Stimulated activated CD8-positive, alpha-beta memory T cell treated with anti-CD3 and anti-CD28 coated beads, Interleukin-4, amount 100 ng/mL, for 1 hour (primary cell): ENCODE measurements at places on chromosomes 16 and 17.

GRCh38 chr17:77210331-77210730 lies 69.6 kb downstream of the SEC14L1 start:
- DNase-seq: no peak

GRCh38 chr17:12313786-12314185 lies 293.1 kb downstream of the MAP2K4 start:
- DNase-seq: no peak

- DNase-seq: no peak
Measured at GRCh38 chr16:11047057-11047456, 102.7 kb downstream of the CLEC16A start.

DNA sequence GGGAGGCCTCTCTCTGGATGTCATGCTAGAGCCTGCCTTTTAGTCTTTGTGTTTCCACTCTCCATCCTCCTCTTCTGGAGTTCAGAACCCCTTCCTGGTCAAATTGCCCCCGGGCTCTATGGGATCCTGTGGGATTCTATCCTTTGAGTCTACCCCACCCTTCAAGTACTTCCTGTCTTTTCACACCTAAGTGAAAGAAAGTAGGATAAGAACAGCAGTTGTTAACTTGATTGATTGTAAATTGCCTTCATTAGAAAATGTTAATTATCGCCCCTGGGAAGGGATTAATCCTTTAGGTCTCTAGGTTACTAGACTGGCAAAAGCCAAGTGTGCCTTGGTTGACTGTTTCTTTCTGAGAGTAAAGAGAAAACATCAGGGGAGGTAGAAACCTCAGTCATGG lies 30.1 kb downstream of the PRKCB start:
- DNase-seq: no peak

DNA sequence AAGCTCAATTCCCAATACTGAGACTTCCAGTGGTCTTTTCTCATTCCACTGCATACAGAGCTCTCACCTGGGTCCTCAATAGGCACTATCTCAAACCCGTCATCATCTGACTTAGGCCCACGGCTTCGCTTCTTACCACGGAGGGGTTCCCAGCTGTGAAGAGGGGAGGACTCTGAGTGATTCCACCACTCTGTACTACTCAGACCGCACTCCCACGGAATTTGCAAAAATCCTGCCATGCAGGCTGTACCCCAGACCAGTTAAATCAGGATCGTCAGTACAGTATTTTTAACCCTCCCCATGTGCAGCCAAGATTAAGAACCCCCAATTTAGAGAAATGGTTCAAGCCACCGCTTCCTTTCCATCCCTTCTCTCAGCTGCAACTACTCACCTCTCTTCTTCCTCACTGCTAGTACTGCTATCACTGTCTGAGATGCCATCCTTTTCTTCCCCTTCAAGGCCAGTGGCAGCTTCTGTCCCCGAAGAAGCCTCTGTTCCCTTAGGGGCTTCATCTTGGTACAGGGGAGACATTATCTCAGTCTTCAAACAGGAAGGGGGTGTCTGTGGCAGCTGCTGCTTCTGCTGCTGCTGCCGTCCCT lies 6.2 kb upstream of the PSMC5 start:
- DNase-seq: no peak

DNA sequence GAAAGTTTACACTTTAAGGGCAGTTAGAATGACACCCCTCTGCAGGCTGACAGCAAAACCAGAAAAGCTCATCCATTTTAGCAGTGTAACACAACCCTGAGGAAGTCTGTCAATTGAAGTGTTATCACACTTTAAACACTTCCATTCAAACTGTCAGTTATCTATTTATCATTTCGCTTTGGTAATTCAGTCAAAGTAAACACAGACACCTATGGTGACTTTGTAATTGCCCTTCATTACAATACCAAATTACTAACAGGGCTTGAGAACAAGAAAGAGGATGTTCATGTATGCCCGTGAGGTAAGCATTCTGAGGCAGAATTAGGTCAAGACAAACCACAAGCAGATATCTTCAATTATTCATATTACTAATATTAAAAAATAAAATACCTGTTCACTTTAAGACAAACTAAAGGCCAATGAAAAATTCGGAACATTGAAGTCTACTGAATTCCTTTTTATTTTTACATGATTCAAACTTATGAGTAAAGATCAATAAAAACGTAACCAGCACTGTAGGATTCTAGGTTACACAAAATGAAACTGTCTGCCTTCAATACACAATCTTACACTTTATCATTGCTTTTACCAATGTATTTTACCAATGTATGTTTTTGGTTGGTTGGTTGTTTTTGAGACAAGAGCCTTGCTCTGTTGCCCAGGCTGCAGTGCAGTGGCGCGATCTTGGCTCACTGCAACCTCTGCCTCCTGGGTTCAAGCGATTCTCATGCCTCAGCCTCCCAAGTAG lies 57.1 kb downstream of the BRIP1 start:
- DNase-seq: no peak

DNA sequence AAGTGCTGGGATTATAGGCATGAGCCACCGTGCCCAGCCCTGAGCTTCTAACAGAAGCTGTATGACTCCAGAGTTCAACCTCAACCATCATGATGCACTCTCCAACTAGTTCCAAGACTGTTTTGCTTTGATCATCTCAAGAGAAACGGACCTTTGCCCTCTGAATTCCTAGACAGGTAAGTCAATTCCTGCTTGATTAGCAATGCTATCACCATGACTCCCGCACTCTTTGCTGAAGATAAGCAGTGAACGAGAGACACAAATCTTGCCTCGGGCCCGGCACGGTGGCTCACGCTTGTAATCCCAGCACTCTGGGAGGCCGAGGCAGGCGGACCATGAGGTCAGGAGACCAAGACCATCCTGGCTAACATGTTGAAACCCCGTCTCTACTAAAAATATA lies 22.2 kb downstream of the ANKFY1 start:
- no peak for DNase-seq

DNA sequence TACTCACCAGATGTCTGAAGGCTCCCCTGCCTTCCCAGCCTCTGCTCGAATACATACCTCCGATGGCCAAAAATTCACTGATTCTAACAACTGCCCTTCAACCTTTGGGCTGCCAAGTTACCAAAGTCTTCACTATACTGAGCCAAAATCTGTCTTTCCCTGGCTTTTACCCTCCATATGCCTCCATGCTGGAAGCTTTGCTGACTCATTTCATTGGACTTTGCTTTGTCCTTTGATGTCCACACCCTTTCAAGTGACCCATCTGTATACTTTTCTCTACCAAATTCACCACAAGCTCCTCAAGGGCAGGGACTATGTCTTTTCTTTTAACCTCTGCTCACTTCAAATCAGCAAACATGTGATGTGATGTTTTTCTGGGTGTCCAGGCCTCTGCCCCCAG lies 21.0 kb upstream of the MTMR4 start:
- DNase-seq: no peak

DNA sequence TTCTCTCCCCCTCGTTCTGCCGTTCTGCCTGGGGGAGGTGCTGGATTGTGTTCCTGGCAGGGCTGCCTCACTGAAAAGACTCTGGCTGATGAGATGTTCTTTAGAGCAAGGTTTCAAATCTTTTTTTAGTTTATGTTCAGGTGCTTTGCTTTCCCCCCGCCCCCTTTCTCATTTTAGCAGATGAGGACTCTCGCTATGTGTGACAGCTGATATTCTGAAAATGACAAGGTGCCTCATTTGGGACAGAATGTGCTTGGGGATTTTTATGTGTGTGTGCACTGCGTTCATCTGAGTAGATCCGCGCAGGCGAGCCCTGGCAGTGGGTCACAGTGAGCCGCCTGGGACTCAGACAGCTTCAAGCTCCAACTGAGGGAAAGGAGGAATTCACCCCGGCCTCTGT lies 205.9 kb downstream of the HS3ST4 start:
- DNase-seq: no peak

DNA sequence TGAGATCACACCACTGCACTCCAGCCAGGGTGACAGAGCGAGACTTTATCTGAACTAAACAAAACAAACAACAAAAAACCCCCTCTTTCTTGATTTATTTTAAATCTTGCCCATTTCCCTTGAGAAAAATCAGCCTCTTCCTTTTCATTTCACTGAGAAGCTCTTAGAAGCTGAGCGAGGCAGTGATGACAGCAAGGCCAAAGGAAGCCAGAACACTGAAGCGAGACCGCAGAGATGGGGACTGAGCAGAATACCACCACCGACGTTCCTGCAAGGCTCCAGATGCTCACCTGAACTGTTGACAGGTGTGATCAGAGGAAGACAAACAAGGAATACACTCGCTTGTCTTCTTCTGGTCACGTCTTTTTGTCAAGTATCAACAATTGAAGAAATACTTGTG lies 30.5 kb upstream of the IRF8 start:
- DNase-seq: no peak

DNA sequence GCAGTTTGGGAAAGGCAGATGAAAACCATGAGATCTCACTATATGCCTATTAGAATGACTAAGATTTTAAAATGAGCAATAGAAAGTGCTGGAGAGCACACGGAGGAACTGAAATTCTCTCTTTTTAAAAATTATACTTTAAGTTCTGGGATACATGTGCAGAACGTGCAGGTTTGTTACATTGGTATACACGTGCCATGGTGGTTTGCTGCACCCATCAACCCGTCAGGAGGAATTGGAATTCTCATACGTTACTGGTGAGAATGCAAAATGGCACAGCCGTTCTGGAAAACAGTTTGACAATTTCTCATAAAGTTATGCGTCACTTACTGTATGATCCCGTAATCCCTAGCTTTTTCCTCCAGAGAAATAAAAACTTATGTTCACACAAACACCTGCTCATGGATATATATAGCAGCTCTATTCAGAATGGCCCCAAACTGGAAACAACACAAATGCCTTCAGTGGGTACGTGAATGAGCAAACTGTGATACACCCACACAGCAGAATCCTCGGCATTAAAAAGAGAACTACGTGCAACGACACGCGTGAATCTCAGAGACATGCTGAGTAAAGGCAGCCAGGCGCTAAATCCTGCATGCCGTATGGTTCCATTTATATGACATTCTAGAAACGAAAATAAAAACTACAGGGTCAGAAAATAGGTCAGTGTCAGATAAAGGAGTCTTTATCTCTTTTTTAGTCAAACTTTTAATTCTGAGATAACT lies 11.8 kb downstream of the PIK3R6 start:
- DNase-seq: no peak

DNA sequence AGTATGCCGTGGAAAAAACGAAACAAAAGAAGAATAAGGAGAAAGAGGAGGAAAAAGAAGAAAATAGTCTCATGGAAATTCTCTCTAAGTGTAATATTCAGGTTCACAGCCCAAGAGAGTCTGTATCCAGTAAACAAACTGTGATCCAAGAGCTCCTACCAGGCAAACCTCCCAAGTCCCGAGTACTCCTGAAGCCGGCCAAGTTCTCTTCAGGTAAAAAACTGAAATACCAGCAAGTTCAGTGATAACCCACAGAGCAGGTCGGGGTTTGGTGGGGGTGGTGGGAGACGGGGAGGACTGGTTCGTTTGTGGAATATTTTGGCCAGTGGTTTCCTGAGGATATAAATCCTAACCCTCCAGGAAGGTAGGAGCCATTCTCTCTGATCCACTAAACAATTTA lies 8.5 kb upstream of the TVP23B start:
- DNase-seq: no peak

GRCh38 chr16:84380405-84380804 lies 12.1 kb downstream of the ATP2C2 start:
- no peak for DNase-seq

DNA sequence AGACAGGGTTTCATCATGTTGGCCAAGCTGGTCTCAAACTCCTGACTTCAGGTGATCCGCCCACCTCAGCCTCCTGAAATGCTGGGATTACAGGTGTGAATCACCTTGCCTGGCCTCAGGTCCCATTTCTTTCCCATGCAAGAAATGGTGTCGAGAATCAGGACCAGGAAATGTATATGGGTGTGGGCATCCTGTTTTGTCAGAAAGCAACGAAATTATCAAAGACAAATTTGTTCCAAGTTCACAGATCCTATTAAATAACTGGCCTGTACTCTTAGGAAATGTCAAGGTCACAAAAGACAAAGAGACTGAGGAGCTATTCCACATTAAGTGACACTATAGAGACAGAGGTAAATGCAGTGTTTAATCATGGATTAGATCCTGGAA lies 17.1 kb upstream of the ST6GALNAC1 start:
- DNase-seq: no peak

GRCh38 chr16:51797669-51798259 lies 646.7 kb upstream of the SALL1 start:
- no peak for DNase-seq

- no peak for DNase-seq
Measured at GRCh38 chr17:64269687-64270649, 6.9 kb upstream of the TEX2 start.

DNA sequence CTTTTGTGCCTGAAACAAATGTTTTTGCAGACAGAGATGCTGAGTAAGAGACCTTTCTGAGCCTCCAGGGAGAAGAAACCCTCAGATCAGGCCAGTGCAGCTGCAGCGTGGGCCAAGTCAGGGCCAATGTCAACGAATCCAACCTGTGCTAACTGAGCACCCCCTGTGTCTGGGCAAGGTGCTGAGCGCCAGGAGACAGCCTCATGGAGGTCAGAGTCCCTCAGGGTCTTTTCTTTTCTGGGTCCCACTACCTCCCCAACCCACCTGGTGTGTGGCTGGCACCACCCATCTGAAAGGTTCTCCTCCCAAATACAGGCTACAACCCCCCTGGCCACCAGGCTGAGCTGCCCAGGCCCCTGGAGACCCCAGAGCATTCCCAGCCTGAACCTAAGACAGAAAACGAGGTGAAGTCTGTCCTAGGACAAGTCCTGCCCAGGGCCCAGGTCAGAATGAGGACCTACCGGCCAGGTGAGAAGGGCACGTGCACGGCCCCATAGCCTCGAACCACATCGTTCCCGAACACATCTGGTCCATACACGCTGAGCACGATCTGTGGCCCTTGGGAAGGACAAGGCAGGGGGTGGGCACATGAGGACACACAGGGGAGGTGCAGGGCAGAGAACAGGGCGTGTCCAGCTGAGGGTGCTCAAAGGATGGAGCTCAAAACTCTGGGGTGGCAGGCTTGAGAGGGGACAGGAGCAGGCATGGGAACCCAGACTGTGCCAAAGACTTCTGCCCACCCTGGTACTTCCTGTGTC lies 15.0 kb downstream of the B9D1 start:
- no peak for DNase-seq

DNA sequence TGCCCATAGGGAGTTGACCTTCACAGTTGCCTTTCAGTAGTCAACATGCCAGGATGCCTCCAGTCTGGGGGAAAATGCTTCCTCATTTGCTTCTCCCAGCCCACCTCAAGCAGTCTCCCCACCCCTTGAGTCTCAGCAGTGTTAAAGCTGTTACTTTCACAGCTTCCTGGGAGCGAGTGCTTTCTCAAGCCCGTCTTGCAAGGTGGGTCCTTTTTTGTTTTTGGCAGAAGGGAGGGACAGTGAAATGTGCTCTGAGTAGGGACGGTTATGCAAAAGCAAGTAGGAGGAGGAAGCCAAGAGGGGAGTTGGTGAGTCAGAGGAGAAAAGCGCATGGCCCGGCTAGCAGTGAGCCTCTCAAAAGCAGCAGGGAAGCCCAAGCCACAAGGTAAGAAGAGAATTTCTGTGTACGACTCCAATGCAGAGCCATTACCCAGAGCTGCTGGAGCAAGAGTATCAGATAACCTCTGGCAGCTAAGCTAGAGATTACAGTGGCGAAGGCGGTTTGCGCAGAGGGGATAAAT lies at the start of gene CHST4:
Gene CHST4, plus strand, starts transcription at position 316 of the 521 bp plus-strand sequence. CDS start 10,252 bp downstream, outside the sequence.
- DNase-seq: no peak
